Eye (tissue), 1 donor: ENCODE measurements at places on chromosomes 1 and 21.

DNA sequence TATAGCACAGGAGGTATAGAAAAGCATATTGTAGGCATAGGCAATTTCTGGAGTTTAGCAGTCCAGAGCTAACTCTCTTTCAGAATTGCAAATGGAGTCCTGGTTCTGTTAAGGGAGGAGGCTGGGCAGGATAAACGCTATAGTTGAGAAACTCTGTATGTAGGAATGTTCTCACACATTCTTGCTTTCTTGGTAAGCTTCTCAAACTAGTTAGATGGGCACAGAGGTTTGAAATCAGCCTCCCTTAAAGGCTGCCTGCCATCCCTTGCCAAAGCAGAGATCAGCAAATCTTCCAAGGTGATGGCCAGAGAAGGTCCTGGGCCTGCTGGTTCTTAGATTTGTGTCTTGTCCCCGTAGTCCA lies 42.9 kb upstream of the TADA1 start:
- DNase-seq = no peak

DNA sequence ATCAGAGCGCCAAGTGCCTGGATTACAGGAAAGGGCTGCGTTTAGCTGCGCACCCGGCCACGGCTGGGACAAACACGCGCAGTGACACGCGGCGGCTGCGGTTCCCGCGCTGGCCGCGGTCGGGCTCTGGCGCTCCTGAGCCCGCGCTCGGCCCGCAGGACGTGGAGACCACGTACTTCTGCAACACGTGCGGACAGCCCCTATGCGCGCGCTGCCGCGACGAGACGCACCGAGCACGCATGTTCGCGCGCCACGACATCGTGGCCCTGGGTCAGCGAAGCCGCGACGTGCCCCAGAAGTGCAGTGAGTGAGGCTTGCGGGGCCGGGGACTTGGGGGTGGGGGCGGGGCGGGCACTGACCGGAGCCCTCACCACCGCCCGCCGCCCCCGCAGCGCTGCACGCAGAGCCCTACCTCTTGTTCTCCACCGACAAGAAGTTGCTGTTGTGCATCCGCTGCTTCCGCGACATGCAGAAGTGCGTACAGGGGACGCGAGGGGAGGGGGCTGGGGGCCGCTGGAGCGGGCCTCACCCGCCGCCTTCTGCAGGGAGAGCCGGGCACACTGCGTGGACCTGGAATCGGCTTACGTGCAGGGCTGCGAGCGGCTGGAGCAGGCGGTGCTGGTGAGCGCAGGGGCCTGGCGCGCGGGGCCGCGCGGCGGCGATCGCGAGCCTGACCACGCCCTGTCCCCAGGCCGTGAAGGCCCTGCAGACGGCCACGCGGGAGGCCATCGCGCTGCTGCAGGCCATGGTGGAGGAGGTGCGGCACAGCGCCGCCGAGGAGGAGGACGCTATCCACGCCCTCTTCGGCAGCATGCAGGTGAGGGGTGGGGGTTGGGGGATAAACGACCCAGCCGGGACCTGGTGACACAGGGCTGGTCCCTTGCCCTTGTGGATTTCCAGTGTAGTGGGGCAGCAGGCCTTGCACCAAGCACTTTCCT lies 3.1 kb downstream of the RNF207 start:
- DNase-seq = peak; percentile 83

DNA sequence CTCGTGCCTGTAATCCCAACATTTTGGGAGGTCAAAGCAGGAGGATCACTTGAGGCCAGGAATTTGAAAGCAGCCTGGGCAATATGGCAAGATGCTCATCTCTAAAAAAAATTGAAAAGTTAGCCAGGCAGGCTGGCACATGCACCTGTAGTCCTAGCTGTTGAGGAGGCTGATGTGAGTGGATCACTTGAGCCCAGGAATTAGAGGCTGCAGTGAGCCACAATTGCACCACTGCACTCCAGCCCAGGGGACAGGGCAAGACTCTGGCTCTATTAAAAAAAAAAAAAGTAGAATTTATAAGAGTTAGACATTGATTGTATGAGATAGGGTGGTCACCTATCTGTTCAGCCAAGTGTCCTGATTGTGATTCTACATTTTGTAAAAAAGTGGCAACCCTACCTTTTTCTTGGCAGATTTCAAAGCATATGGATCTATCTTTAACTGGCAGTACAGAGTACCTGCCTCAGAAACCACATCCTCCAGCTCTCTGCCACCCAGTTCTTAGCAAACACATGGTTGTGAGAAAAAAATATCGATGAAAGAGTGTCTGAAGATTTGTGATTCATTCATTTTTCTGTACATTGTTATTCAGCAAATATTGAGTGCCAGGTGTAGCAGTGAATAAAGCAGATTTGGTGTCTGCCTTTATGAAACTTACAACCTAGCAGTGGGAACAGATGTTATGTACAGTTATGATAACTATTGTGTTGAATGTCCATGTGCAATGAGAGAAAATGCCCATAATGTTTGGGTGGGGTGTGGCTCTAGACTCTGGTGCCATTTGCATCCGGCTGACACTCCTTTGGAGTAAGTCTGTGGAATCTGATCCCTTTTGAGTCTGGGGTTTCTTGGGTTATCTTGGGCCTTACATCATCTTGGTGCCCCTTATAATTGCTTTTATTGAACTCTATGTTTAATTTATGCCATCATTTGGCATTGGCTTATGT lies 82.5 kb downstream of the ST3GAL3 start:
- DNase-seq = no peak

GRCh38 chr1:30695439-30695841 lies 27.9 kb downstream of the MATN1 start:
- no peak for DNase-seq

DNA sequence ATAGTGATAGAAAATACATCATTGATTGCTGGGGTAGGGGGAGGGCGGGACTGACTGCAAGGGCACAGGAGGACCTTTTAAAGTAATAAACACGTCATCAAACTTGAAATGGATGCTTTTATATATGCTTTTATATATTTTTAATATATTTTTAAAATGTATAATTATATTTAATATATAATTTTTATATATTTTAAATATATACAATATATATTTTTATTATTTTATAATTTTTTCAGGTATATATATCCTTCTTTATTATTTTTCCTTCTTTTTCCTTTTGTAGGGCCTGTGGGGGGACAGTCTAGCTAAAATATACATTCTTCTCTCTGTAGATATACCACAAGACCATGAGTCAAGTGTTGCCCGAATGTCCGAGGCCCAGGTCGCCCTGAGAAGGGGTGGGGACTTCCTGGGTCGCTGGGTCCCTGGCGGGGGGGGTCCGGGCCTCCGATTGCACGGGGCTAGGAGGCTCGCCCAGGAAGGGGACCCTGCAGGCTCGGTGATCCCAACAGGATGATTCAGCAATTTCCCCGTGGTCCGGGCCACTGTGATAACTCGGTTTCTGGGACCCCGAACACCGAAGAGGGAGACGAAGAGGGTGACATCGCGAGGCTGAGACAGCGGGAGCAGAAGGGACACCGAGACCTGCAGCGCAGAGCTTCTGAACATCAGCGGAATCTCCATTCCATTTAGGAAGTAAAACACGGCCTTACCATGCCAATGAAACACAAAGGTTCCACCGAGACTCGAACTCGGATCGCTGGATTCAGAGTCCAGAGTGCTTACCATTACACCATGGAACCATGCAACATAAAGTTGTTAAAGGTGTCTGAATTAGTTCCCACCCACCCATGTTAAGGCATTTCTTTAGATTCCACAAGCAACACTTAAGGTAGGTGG lies 112.5 kb upstream of the NBPF11 start:
- peak; percentile 67 for DNase-seq

DNA sequence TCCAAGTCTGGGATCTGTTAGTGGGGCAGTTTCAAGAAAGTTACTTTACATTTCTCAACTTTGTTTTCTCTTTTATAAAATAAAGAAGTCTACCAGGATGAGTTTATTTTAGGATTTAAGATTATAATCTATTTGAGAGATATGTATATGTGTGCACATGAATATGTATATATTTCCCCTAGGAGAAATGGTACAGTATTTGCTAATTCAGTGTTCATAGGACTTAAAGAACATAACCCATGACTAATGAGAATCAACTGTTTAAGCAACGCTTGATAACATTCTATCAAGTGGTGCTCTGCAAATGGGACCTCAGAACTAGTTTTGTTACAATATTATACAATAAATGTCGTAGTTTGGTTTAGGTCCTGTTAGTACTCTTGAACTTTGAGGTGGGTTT lies 7.0 kb downstream of the BCAS2 start:
- DNase-seq = no peak

DNA sequence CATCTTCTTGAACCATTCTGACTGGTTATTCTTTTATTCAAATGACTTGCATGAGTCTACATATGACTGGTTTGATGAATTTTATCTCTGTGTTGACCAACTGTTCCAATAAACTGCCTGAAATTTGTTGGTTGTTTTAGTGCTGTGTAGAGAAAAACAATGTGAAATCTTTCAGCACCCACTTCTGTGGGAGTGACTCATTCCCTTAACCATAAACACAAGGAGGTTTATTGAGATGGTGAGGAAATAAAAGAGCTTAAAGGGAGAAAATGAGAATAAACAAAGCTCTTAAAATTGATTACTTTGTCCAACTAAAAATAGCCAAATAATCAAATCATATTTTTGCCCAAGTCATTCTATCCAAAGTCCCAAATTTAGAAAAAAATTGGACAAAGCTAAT lies 341.1 kb downstream of the TGFB2 start:
- DNase-seq = no peak

- DNase-seq = no peak
Observed at GRCh38 chr1:92989936-92990583, 28.8 kb upstream of the DIPK1A start.

GRCh38 chr1:241702442-241703373 lies 50.6 kb downstream of the WDR64 start:
- no peak for DNase-seq

- DNase-seq = peak; percentile 90
Observed at GRCh38 chr1:45299981-45300668, 26.6 kb upstream of the HPDL start.

- peak; percentile 45 for DNase-seq
Observed at GRCh38 chr1:226569879-226570547, 21.4 kb downstream of the STUM start.

DNA sequence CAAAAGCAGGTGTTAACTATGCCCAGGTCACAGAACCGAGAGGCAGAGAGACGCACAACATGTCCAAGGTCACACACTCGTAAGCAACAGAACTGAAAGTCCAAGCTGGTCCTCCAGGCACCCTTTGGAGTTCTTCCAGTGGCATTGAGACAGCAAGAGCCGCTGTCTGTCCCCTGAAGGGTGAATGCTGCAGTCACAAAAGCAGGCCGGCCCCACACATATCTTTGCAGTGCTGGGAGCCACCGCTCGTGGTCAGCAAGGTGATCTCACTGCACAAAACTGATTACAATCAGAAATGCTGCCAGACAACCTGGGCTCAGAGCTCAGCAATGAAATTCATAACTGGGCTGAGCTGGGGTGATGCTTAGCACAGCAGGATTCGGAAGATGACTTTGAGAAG lies 47.4 kb upstream of the RAB4A start:
- no peak for DNase-seq

- no peak for DNase-seq
Observed at GRCh38 chr1:94110946-94111740, 9.8 kb downstream of the ABCA4 start.

- no peak for DNase-seq
Observed at GRCh38 chr1:58883037-58883887, 99.4 kb upstream of the JUN start.

DNA sequence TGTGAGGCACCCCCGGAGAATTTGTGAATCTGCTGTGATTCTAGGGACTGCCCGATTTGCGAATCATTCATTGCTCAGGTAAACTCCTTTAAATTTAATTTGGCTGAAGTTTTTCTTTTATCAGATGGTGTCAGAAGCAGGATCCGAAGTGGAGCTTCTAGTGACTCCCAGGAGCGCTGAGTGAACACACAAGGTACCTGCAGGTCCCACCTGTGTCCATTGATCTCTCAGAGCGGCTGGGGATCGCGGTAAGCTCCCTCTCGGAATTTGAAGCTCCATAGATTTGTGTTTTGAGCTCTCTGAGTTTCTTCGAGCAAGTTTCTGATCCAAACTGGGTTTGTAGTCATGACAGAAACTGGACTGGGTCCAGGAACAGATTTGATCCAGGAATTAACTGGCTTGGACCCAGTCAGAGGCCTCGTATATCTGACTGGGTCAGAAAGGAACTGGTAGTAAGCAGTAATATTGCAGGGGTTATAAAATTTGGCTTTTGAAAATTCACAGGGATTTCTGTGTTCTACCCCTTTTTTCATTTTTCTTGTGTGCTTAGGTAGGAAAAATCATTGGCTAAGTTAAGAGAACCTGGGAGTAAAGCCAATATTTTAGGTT lies 56.2 kb upstream of the EDEM3 start:
- no peak for DNase-seq

DNA sequence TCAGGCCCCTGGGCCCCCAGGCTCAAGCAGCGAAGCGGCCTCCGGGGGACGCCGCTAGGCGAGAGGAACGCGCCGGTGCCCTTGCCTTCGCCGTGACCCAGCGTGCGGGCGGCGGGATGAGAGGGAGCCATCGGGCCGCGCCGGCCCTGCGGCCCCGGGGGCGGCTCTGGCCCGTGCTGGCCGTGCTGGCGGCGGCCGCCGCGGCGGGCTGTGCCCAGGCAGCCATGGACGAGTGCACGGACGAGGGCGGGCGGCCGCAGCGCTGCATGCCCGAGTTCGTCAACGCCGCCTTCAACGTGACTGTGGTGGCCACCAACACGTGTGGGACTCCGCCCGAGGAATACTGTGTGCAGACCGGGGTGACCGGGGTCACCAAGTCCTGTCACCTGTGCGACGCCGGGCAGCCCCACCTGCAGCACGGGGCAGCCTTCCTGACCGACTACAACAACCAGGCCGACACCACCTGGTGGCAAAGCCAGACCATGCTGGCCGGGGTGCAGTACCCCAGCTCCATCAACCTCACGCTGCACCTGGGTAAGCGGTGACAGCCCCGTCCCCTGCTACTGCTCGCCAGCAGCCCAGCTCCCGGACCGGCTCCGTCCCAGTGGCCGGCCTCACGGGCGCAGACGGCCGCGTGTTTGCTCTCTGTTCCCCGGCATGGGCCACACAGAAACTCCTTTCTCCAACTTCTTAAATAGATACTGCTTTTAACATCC lies 539 bp downstream of the LAMC1 start:
- DNase-seq = peak; percentile 82

- peak; percentile 14 for DNase-seq
Observed at GRCh38 chr1:84871181-84871580, 21.8 kb downstream of the LPAR3 start.

GRCh38 chr1:192575499-192576189 lies at the start of gene RGS1:
TSS of gene RGS1 (plus strand) at chr1:192575773. CDS start at chr1:192575793, 20 bp downstream.
- DNase-seq = no peak

GRCh38 chr1:218980881-218981280 lies 192.8 kb upstream of the LYPLAL1 start:
- no peak for DNase-seq

DNA sequence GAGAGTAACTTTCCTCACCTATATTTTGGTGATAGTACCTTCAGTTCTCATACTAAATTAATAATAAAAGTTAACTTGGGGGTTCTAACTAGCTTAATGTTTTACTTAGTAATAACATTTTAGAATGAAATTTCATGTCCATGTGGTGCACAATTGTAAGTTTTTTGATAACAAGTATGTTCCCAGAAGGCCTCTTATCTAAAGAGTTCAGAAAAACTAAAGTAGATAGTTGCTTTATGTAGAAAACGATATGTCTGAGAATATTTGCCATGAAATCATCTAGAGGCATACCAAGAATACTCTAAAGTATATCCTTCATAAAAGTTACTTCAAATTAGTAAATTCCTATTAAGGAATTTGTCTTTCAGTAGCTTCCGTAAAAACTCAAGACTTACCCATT lies 10.2 kb upstream of the ADCY10 start:
- DNase-seq = no peak

GRCh38 chr1:107359472-107360241 lies 218.8 kb downstream of the NTNG1 start:
- no peak for DNase-seq
